COLO829 (cell line): ENCODE measurements at places on chromosomes 2 and 18.

GRCh38 chr2:61943251-61943650 lies 37.8 kb downstream of the COMMD1 start:
- DNase-seq = no peak

DNA sequence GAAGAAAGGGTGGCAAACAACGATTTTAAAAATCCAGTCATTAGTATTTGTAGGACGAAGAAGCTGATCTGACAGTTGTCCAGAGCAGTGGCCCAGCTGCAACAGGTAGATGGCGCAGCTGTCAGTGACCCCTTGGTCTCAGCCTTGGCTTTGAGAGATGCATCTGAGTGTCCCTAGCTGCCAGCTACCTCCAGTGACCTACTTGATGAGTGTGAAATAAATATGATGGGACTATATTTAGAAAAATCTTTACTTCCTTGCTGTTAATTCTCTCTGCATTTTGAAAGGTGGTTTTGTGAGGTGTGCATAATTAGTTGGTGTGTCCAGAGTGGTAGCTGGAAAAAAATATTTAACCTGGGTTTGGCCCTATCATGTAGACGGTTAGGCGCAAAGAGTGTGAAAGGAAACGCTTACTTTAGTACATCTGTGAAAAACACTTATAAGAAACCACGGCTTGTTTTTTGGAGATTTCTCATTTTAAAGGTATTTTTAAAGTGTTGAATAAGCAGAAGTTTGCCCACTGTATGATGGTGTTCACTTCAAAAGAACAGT lies 963 bp downstream of the INPP1 start:
- no peak for DNase-seq

DNA sequence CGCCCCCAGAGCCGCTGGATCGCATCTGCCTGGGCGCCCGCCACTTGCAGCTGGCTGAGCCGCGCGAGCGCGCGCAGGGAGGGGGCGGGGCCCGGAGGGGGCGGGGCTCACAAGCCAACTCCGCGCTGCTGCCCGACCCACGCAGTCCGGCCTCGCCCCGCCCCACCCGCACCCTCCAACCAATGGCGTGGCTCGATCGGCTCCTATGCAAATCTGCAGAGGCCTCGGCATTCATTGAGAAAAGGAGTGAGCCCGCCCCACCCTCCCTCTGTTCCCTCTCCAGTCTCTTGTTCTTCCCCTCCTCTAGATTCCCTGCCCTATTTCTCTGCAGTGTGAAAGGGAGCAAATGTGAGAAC lies at the start of gene ALK:
Gene ALK, minus strand, starts transcription at position 27 of the 356 bp plus-strand sequence. CDS start 927 bp downstream, outside the sequence.
- DNase-seq = peak; percentile 98

GRCh38 chr2:40304340-40304739 lies 147.6 kb downstream of the SLC8A1 start:
- DNase-seq = no peak

GRCh38 chr2:61633250-61633649 lies 95.1 kb upstream of the XPO1 start:
- DNase-seq = no peak

GRCh38 chr2:223260681-223261080 lies 208.7 kb downstream of the KCNE4 start:
- no peak for DNase-seq

- DNase-seq = no peak
These were observed 260.8 kb downstream of the CD226 start for GRCh38 chr18:69686861-69687260.

- no peak for DNase-seq
These were observed 215.6 kb downstream of the HDAC4 start for GRCh38 chr2:239184968-239185903.

DNA sequence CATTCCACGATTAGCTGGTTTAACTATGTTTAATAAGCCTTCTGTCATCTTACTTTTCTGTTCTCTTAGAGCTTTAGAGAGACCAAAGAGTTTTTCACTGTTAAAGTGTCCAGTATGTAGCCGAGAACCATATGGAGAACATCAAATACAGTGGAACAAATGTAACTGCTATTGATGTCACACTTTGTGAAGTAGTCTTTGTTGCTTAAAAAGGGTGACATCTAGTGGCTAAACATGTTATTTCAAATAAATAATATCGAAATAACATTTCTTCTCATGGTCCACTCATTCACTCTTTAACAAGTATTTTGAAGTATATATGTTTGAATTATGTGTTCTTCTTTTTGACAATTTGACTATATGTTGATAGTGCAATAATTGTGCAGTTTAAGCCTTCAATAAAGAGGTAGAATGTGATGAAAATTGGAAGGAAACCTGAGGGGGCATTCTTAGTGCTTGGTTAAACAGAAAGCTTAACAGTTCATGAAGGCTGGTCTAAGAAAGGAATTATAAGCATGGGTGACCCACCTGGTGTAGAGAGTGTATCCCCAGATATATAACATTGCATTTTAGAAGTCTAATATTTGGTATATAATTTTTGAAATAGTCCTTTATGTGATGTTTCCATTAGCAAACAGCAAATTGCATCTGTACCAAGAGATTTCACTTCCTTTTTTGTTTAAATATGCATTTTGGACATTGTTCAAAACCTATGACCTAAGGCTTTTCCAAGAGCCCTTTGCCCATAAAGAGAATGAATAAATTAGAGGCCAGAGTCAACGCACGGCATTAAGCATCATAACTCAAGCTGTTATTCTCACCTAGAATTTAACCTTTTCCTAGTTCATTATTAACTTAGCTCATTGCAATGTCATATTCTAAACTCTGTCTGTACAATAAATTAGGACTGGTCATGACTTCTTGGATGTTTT lies 112.1 kb downstream of the KYNU start:
- DNase-seq = peak; percentile 40

DNA sequence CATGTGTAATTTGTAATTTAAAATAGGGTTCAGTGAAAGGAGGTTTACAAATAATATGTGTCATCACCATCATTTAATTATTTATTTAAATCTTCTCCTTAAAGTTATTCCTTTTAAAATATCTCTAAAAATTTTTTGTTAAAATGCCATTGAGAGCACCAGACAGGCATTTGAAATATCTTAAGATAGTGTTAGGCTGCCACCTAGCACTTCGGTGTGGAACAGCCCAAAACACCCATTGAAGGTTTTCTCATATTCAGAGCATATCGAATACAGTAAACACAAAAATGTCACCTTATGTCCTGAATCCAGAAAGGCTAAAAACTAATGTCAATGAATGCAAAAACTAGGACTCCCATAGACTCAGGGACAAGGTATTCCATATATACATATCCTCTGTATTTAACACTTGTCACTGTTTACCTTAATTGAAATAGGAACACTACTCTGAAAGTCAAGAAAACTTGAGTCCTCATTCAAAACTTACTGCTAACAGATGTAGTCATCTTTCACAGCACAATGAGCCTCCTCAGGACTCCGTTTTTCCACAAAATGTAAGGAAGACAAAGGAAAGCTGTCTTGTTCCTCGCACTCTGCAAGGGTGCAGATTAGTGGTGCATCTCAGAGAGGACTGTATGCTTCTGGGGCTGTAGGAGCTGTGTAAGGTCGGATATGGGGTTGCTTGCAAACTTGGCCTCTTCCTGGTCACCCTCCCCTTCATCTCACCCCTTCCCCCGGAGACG lies 329.5 kb downstream of the PAX3 start:
- peak; percentile 71 for DNase-seq

- DNase-seq = no peak
These were observed 178.2 kb upstream of the ATP5MC3 start for GRCh38 chr2:175359710-175360109.

DNA sequence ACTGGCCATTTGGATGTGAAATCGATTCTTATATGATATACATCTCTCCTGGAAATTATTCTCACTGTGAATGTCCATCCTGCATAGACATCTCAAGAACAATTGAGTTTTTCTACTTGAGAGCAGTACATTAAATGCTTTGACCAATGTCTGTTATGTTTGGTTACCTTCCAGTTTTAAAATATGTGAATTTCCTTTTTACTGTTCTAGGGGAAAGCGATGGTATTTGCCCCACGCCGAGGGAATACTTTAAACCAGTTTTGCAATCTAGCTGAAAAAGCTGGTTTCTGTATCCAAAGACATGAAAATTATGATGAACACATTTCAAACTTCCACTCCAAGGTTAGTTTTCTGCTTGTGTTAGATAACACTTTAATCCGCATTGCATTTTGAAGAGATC lies 175.3 kb upstream of the SIX3 start:
- DNase-seq = no peak

DNA sequence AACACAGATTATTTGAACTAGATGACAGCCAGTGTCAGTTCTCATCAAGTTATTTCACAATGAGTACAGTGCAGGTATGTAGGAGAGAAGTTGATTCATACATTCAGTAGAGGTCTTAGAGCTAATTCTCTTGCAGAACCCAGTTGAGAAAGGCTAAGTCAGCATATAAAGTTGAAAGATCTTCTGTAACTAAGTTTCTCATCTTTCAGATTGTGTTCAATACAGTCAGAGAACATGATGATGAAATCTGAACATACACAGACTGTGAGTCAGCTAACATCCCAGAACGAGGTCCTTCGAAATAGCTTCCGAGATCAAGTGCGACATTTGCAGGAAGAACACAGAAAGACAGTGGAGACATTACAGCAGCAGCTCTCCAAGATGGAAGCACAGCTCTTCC lies 41.9 kb upstream of the LIMS1 start:
- DNase-seq = no peak

DNA sequence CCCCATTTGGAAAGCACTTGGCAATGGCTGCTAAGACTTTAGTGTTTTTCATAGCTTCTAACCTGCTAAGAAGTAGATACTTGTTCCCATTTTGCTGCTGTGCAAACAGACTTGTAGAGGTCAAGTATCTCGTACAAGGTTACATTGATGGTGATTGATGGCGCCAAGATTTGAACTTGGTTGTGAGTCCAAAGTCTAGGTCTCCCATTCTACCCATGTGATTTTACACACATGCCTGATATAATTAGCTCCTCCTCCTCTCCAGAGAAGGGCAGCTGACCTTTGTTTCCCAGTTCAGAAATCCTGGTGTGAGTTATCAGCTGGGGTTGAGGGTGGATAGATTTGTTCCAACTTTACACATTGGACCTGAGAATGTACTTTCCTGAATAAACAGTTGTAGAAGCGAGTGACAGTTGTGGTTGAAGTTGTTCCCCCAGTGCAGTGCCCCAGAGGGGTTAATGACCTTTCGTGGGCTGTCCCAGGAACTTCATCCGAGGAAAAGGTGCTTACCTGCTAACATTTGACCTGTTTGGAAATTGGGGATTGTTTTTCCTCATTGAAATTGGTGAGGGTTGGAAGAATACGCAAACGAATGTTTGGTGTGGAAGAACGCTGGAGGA lies 10.4 kb downstream of the TCF7L1 start:
- no peak for DNase-seq

DNA sequence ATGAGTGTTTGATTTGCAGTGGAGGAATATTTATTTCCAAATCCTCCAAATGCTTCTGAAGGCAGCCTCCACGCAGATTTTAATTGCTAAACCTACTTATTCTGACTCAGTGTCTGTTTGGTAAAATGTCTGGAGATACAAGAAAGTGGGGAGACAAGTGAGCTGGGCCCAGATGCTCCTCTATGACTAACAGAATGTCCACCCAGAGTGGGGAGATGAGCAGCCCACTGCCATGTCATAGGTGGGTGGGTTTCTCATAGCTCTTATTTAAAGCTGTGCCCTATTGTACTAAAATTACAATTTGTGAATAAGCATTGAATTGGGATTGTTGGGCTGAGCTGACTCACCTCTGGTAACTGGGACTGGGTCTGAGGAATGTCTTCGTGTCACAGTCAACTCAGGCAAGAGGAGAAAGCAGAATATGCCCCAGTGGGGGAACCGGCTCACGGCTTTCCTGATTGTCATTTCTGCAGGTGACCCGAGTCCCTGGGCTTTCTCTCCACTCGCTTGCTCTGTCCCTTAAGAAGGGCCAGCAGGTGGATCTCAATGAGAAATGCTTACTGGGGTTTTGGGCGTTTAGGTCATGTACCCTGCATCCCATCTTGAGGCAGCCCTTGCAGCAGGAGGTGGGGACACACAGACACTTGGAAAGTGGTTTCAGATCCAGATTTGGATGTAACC lies 116.3 kb upstream of the SPRED2 start:
- DNase-seq = no peak

DNA sequence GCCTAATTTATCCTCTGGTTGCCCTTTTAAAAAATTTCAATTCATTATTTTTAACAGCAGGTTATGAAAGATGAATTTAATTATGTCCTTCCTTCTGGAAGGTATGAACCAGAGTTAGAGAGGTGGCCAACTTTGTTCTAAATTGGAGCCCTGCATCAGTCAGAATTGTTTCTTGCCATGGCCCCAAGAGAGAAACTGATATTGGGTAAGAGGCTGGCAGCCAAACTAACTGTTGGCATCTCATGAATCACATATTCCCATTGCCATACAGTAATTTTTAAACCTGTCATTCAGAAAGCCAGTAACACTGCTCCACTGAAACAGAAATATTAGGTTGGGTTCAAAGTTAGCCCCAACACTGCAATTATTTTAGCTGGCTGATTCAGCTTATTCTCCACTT lies 67.4 kb downstream of the SMAD2 start:
- no peak for DNase-seq

GRCh38 chr2:14903709-14904374 lies 271.3 kb downstream of the LRATD1 start:
- peak; percentile 20 for DNase-seq

- peak; percentile 36 for DNase-seq
These were observed 529 bp downstream of the SEMA4C start for GRCh38 chr2:96869281-96869821.

- no peak for DNase-seq
These were observed 48.6 kb downstream of the EMX1 start for GRCh38 chr2:72965770-72966450.

DNA sequence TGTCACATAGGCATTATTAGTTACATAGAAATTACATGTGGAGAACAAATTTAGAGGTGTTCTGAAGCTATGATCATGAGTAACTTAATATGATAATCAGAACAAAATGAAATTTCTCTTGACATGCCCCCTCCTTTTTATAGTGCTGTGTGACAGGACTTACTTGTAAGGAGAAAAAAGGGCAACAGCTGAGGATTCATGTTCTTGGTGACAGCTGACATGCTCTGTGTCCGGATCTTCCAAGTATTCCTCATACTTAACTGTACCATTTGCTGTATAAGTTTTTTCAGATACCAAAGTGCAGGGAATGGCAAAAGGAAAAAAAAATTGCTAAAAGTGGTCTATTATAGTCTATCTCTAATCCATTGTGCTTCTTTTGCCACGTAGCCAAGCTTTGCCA lies 3.5 kb upstream of the MYL1 start:
- no peak for DNase-seq

DNA sequence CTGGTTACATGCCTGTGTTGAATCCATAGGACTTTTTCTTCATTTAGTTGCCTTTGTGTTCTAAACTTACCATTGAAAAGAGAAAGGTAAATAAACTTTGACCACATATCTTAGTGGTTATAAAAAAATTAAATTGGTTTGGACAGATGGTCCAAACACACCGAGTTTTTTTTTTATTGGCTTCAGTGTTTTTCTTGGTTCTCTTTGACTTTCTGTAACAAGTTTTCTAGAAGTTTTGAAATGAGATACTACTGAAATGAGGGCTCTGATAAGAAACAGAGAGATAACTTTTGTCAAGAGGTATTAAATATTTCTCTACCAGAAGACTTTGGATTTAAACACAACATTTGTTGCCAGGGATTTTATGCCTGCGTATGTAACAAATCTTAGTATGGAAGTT lies 20.7 kb downstream of the SPTBN1 start:
- no peak for DNase-seq
